Stimulated activated CD8-positive, alpha-beta memory T cell treated with anti-CD3 and anti-CD28 coated beads, Interleukin-4, amount 100 ng/mL, for 1 hour (primary cell): ENCODE measurements at places on chromosomes 13 and 19.

DNA sequence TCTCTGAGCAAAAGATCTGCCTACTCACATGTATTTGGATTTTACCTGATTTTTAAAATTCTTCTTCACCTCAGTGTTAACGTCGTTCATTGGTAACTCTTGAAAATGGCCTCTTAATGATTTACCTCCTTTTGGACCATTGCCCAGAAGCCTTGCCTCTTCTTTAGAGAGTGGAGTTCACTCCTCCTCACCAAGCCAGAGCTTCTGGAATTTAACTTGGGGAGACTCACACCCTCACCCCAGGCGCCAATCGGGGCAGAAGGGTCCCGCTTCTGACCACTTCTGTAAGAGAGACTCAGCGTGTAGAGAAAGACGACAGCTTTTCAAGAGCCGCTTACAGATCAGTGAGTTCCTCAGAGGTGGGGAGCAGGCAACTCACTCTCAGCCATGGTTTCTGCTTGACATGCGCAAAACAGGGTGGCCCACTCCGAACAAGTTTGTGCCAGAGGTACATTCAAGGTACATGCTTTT is 2.7 kb downstream of the PNMA8C start:
- no peak for DNase-seq

- no peak for DNase-seq
Measured at GRCh38 chr13:101982903-101983302, 418.9 kb downstream of the FGF14 start.

DNA sequence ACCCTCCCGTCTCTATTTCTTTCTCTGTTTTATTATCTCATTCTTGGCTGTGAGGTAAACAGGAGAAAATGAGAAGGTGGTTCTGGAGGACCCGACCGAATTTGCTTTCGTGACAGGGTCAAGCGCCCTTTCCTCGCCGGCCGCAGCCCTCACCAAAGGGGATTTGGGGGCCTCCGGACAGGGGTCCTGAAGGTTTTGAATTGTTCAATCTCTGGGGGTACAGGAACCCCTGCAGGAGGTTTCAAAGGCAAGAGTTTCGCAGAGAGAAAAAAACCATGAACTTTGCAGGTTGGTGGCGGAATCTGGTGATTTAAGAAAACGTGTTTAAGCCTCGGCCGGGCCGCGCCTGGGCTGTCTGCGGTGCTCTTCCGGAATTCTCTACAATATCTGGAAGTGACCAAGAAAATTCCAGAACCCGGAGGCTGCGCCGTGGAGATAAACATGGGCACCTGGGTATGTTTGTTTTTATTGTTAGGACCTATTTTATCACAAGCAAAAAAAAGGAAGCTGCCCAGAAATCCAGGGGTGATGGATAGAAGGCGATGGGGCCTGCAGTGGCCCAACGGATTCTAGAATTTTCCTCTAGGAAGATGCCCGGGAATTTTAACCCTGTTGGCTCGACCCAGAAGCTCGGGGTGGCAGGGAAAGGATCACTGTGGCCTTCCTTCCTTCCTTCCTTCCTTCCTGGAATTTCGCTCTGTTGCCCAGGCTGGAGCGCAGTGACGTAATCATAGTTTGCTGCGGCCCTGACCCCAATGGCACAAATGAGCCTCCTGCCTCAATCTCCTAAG is 14.2 kb upstream of the PTBP1 start:
- DNase-seq, result no peak

DNA sequence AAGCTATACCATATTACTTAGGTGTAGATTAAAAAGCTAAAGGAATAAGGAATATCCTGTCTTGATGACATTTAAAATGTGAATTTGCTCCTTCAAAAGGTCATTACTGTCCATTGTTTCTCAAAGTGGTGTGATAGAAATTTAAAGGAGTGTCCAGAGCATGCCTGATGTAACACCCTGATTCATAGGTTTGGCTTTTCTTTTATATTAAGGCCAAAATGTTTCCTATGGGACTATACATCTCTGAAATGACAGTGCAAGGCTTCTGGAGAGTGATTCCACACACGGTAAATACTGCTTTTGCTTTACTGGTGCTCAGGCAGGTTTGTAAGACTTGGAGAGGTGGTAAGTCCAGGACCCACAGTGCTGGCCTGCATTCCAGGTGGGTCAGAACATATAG is 289.9 kb downstream of the RFC3 start:
- no peak for DNase-seq

DNA sequence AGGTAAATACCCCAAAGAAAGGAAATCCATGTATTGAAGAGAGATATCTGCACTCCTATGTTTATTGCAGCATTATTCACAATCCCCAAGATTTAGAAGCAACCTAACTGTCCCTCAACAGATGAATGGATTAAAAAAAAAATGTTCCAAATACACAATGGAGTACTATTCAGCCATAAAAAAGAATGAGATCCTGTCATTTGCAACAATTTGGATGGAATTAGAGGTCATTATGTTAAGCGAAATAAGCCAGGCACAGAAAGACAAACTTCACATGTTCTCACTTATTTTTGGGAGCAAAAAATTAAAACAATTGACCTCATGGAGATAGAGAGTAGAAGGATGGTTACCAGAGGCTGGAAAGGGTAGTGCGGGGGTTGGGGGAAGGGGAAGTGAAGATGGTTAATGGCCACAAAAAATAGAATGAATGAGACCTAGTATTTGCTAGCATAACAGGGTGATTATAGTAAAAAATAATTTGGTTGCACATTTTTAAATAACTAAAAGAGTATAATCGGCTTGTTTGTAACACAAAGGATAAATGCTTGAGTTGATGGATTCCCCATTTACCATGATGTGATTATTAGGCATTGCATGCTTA is 9.7 kb upstream of the ZNF709 start:
- no peak for DNase-seq

GRCh38 chr19:554817-555216 is 11.0 kb downstream of the GZMM start:
- no peak for DNase-seq

DNA sequence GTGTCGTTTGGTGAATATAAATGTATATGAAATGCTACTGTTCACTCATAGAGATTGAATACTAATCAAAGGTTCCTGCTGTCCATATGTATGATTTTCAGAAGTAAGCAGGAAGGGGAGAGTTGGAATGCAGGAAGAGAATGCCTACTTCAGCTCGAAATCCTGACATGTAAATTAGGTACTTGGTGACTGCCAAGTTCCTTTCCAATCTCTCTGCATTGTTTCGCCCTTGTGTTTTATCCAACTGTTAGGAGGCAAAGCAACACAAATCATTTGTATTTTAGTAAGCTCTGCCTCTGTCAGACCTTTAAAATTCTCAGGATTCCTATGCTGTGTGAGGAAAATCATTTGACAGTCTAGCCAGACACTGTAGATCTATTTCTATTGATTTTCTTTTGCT is 9.0 kb downstream of the STARD13 start:
- no peak for DNase-seq

- no peak for DNase-seq
Measured at GRCh38 chr19:19459073-19459472, 53.6 kb downstream of the GATAD2A start.

DNA sequence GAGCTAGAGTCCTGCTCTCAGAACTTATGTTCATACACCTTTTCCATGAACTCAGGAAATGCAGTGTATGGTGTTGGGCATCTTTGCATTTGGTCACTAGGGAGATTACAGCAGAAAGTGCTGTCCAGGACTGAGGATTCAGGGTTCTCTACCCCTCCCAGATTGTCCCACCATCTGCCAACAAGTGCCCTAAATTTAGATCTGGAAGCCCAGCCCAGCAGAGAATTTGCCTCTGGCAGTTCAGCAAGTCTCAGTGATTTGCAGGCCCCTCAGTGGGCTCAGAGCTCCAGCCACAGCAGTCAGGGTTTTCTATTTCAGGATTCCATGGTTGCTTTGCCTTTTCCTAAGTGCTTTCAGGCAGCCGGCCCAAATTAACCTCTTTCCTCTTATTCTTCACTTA is 23.4 kb downstream of the CNFN start:
- no peak for DNase-seq

- DNase-seq, result no peak
Measured at GRCh38 chr13:51052581-51052980, 58.5 kb downstream of the C13orf42 start.

- no peak for DNase-seq
Measured at GRCh38 chr13:58767566-58767965, 1136.0 kb downstream of the PCDH17 start.

DNA sequence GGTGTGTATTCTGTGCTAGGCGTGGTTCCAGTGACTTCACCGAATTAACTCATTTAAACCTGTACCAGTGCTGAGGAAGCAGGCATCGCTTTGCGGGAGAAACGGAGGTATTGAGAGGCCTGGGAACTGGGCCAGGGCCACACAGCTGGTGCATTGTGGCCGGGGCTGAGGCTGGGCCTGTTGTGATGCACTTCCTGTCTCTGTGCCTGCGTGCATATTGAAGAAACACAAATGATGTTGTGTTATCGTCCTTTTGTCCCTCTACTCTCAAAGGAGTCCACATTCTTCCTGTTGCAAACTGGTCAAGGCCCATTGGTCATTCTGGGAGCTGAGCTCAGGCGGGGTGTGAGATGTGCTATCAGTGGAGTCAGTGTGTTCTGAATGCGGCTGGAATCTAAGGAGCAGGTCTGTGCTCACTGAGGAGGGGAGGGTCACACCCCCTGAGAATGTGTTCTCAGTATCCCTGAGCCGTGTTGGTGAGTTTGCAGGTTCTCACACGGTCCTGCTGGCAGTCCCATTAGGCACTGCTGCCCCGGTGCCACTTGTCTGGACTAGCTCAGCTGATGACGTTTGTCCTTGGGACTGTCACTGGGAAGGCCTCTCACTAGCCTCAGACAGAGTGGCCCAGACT is 62.1 kb downstream of the ARHGEF7 start:
- no peak for DNase-seq
